ENCODE measurements at places on chromosomes 3 and 15. TPM values are rescaled to one million over a fixed set of nuclear protein-coding genes. Genes with fewer than 3 reads are reported as not detected.

The CCR9 gene
- total RNA-seq = not detected

The TMIE gene
- 0.38 TPM for total RNA-seq

The C3orf22 gene
- total RNA-seq = not detected

The B3GNT5 gene
- 35.4 TPM for total RNA-seq

The RETNLB gene
- not detected for total RNA-seq

The TMEM89 gene
- not detected for total RNA-seq

The TFDP2 gene
- 45.6 TPM for total RNA-seq

The TYRO3 gene
- total RNA-seq = 4.6 TPM

The INKA1 gene
- 26.6 TPM for total RNA-seq

The PATL2 gene
- not detected for total RNA-seq

The IQCF5 gene
- not detected for total RNA-seq

The CIB2 gene
- 9.7 TPM for total RNA-seq

The CCNB2 gene
- total RNA-seq = 33.3 TPM

The ITIH1 gene
- total RNA-seq = not detected

The SERPINI2 gene
- total RNA-seq = not detected

The OPA1 gene
- 36.6 TPM for total RNA-seq

Measured in hair follicular keratinocyte (primary cell).